Kidney (tissue), 22 donors: ENCODE measurements at places on chromosomes 5 and 9. TPM values are rescaled to one million over a fixed set of nuclear protein-coding genes. Genes with fewer than 3 reads are reported as not detected.
A peak's percentile ranks its signal among the peaks of the same experiment; 100 is the strongest.

TERT gene
- total RNA-seq: 0.91 TPM

ANGPTL2 gene
- total RNA-seq: 12.4 TPM

FSTL4 gene
- total RNA-seq: 0.09 TPM

GRCh38 chr5:80756292-80756691 lies 101.5 kb upstream of the DHFR start:
- no peak for DNase-seq

DNA sequence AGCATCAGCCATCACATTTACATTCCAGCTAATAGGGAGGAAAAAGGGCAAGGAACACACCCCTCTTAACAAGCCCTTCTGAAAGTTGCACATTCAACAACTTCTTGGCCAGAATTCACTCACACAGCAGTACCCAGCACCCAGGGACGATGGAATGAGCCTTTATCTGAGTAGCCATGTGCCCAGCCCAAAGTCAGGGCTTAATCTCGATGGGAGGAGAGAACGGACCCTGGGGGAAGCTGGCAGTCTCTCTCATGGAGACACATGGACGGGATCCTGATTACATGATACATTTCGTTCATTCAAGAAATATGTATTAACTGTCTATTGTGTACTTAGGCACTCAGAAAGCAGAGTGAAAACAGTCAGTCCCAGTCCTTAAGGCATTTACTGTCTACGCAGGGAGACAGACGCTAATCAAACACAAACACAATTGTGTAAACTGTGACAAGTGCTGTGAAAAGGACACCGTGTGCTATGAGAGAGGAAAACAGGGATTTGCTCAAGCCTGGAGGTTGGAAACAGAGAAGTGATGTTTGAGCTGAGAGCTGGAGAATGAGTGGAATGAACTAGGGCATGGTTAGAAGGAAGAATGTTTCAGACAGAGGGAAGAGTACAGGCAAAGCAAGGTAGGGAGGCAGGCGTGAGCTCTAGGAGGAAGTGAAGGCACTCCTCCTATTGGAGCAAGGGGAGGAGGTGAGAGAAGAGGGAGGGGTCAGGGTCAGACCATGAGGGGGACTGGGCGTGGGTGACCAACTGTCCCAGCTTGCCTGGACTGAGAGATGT lies 7.4 kb downstream of the OTULINL start:
- DNase-seq: no peak

KIAA1191 gene
- 109 TPM for total RNA-seq

GRCh38 chr5:131394128-131394527 lies 130.3 kb downstream of the CDC42SE2 start:
- peak; percentile 34 for DNase-seq

DNA sequence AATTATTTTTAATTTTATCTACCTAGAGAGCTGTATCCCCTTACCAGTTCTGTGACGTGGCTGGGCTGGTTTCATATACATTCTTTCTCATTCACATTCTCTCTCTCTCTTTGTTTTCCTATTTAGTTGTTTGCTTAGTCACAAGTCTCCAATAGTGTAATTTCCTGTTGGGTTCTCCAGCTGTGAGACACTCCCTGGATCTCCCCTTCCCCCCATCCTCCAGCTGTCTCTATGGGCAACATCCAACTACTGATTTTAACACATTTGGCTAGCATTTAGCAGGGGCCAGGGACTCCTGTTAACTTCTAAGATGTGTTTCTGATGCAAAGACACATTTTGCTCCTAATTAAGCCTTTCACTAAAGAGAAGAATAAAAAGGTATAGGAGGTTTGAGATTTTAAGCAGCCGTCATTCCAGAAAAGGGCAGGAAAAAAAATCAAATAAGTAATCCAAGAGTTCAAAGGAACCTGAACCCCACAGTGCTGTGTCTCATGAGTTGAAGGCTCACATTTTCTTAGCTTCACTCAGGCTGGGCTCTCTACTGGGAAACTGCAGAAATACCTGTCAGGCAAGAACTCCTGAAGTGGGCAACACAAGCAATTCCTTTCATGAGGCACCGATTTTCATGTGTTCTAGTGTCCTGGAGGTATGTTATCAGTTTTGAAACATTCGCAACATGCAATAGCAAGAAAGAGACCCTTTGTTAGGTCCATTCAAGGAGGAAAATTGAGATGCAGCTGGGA lies 198.7 kb upstream of the C9orf72 start:
- peak; percentile 76 for DNase-seq

- no peak for DNase-seq
These were observed 60.0 kb downstream of the POU5F2 start for GRCh38 chr5:93681432-93681831.
